ENCODE measurements at places on chromosomes 12 and 14. TPM values are rescaled to one million over a fixed set of nuclear protein-coding genes. Genes with fewer than 3 reads are reported as not detected.

DNA sequence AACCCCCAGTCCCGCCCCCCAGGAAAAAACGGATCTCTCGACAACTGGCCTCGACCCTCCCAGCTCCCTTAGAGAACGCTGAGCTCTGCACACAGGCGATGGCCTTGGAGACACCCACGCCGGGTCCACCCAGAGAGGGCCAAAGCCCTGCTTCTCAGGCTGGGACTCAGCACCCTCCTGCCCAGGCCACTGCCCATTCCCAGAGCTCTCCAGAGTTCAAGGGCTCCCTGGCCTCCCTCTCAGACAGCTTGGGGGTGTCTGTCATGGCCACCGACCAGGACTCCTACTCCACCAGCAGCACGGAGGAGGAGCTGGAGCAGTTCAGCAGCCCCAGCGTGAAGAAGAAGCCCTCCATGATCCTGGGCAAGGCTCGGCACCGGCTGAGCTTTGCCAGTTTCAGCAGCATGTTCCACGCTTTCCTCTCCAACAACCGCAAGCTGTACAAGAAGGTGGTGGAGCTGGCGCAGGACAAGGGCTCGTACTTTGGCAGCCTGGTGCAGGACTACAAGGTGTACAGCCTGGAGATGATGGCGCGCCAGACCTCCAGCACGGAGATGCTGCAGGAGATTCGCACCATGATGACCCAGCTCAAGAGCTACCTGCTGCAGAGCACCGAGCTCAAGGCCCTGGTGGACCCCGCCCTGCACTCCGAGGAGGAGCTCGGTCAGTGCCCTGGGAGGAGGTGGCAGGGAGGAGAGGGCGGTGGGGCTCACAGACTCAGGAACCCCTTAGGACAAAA is 95.8 kb downstream of the LGMN start:
- peak; percentile 76 for DNase-seq

- DNase-seq, result no peak
These were observed 290.8 kb upstream of the SRRM4 start for GRCh38 chr12:118690506-118690905.

GRCh38 chr12:67989184-67989920 is at the start of gene IFNG-AS1:
Gene IFNG-AS1 (plus strand): TSS chr12:67989447.
- DNase-seq, result no peak

Gene FAR2
- 13.3 TPM for total RNA-seq

Gene SP1
- 87.7 TPM for total RNA-seq

Gene MYF6
- not detected for total RNA-seq

- no peak for DNase-seq
These were observed 18.5 kb downstream of the TRPV4 start for GRCh38 chr12:109814600-109815150.

GRCh38 chr14:28406196-28406595 is 360.4 kb upstream of the FOXG1 start:
- no peak for DNase-seq

- DNase-seq, result no peak
These were observed 164.2 kb upstream of the CLEC14A start for GRCh38 chr14:38420048-38420447.

Gene NPFF
- total RNA-seq, result not detected

DNA sequence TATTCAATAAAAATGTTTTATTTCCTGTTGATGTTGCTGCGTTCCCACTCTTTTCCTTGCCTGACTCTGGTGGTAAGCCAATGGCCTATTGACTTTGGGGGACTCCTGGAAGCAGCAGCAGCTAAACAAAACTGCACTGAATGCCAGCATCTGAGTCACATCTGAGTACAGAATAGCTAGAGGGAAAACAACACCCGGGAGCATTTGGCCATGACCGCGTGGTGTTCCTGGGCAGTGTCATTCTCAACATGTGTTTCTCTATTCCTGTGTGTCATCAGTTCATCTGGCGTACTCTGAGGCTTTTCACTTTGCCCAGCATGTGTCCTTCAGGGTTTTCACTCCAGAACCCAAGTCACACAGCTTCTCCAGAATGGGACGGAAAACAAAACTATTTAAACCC is 238.8 kb downstream of the PAWR start:
- no peak for DNase-seq

GRCh38 chr12:127336416-127336815 is 930.6 kb upstream of the TMEM132C start:
- no peak for DNase-seq

DNA sequence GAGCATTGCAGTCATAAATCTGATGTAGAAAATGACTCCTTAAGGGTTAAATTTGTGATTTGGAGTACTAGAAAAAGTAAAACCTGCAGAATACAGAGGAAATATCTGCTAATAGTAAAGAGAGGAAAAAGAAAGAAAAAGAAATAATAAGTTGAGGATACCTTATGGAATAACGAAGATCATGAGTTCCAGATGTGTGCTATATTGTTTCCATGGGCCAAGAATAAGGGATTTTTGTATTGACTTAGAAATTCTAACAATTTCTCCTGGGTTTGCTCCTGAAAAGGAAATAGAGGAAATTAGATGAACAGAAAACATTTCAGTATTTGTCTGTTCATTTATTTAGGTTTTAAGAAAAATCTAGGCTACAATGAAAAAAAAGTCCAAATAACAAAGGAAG is 115.3 kb downstream of the ALG10B start:
- no peak for DNase-seq

Gene TMEM52B
- total RNA-seq, result 2.3 TPM

Gene G2E3
- total RNA-seq, result 14.0 TPM

GRCh38 chr12:120965534-120966091 is 12.7 kb upstream of the HNF1A start:
- no peak for DNase-seq

DNA sequence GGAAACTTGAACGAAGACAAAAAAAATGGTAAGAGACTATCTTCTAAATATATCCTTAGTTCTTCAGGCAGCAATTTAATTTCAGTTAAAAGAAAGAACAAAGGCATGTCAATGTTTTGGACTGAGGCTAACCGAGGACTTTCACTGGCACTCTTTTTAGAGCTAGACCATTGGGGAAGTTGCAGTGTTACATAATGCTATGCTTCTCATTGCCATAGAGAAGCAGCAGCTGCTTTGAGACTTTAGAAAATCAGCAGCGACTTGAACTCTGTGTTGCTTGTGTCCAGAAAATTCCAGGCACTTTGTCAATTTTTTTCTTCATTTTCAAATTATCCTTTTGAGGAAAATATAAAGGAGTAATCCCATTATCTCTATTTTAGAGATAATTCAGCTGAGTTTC is 964.2 kb downstream of the NRXN3 start:
- DNase-seq, result no peak

Gene E2F7
- total RNA-seq, result 0.29 TPM

GRCh38 chr12:75812271-75813018 is 219.1 kb downstream of the PHLDA1 start:
- DNase-seq, result no peak

Gene AMHR2
- 0.46 TPM for total RNA-seq

DNA sequence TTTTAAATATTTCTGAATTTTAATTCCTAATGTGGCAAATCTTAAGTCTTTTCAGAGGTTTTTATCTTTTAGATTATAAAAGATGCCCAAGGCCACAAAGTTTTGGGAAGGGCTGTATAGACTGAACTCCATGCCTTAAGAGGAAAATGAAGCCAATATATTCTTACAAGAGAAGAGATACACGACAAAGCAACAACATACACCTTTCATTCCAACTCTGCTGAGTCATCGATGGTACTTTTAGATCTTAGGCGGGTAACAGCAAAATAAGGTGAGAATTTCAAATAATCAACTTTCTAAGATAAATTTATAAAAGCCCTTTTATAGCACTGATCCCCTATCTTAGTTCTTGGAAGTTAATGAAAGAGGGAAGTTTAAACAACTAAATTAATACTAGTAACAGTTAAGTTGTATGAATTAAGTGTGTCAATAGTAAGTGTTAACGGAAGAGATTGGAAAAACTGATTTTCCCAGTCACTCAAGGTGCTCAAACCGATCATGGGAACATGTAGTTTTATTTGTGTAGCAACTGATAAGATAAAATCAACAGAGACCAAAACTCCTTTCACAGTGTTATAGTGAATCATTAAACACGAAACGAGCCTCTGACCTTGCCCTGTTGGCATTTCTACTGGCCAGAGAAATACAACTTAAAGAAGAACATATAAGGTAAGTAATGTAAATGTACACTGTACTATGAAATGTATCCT is 18.8 kb upstream of the PIK3C2G start:
- DNase-seq, result no peak

GRCh38 chr12:78853231-78853630 is 11.3 kb upstream of the SYT1 start:
- DNase-seq, result no peak

Gene OLR1
- total RNA-seq, result 96.1 TPM

Gene AMN
- total RNA-seq, result 19.8 TPM

GRCh38 chr12:118391424-118391823 is 15.1 kb downstream of the SUDS3 start:
- DNase-seq, result no peak

Gene SERPINA5
- total RNA-seq, result 0.41 TPM

- no peak for DNase-seq
These were observed 233.0 kb upstream of the PLEKHG7 start for GRCh38 chr12:92469837-92470236.

Gene LRP1-AS
- not detected for total RNA-seq

Gene GPR132
- total RNA-seq, result 6.7 TPM

Gene KRT4
- total RNA-seq, result 6.8 TPM

DNA sequence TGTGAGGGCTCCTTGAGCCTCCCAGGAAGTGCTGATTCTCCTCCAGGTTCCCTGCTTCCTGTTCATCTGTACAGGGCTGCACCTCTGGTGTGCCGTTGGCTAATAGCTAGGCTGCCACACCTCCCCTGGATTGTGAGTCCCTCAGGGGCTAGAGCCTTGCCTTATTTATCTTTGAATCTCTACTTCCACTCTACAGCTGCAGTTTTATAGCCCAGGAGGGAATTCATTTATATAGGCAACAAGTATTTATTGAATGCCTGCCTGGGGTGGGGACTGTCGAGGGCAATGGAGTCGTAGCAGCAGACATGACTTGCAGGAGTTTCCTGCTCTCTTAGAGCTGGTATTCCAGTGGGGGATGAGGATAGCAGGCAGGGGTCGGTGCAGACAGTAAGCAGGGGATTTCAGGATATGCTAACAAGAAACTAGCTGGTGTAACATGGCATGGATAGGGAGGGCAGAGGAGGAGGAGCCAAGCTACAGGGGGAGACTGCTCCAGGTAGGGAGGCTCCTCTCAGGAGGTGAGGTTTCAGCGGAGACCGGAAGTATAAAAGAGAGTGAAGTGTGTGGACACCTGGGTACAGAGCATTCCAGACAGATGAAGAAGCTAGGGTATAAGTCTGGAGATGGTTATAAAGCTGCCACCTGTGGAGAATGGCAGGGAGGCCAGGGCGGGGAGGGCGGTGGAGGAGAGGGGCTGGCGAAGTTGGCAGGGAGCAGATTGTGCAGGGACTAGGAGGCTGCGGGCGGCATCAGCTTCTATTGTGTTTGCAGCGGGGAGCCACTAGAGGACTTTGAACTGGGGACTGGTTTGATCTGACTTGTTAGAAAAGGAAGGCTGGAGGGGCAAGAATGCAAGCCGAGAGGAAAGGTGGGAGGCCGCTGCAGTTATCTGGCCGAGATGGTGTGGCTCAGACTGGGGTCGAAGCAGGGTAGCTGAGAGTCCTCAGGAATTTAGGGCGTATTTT is 17.2 kb downstream of the USP30 start:
- DNase-seq, result no peak

Gene SDR9C7
- not detected for total RNA-seq

Gene AICDA
- total RNA-seq, result 0.75 TPM

DNA sequence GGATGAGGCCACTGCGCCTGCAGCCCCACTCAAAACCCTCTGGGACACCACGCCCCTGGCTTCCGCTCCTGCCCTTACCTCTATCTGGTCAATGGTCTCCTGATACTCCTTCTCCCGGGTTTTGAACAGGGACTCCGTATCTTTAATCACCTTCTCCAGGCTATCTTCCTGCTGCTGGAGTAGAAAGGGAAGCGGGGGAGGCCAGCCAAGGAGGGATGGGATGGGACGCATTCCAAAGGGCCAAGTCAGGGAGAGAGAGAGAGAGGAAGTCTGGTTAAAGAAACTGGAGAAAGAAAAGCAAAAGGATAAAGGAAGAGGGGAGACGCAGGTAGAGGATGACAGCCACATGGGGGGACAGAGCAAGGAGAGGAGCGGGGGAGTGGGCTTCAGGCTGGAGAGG is 7.9 kb downstream of the IFFO1 start:
- DNase-seq, result no peak

Gene ESPL1
- total RNA-seq, result 0.35 TPM

Gene OR4K2
- not detected for total RNA-seq

Gene KRT7
- 664 TPM for total RNA-seq

Gene RD3L
- not detected for total RNA-seq

Gene KLHL33
- total RNA-seq, result 0.29 TPM

DNA sequence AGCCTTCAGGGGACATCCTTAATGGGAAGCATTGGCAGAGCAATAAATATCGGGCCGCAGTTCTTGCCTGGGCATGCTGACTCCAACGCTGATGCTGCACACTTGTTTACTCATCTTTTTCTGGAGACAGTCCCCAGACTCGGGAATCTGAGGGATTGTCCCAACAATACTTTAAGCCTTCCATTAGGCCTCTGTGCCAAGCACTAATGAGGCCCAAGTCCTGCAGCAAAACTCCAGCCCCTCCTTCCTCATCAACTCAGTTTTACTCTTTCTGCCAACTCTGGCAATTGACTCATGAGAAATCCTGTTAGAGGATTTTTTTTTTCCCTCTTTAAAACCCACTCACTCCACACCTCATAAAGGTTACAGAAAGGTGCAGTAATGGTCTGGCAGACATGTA is 233.4 kb upstream of the PELI2 start:
- no peak for DNase-seq

DNA sequence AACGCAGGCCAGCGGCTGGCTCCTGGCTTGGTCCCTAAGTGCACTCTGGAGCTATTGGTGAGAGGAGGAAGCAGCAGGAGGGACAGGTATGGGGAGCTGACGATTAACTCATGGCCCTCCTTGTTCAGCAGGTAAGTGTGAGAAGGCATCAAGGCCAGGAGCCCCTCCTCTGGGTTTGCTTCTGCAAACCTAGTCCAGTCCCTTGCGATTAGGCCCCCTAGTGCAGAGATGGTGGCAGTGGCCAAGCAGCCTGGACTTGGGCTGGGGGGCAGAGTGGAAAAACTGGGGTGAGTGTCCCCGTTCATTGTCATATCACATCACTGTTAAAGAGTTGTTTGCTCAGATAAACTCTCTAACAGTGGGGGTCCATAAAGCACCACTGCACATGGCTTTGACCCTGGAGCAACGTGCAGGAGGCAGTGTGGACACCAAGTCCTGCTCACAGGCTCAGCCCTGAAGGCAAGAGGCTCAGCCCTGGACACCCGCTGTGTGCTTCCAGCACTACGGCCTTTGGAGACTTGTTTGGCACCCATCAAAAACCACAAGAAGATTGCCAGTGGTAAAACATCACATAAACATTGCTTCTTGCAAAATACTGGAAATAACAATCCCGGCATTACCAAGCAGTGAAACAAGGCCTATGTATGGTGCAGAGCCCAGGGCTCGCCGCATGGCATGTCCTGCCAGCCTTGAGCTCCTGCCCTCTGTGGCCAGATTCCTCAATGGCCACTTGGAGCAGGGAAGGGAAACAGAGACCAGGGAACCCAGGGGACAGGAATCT is 184.3 kb upstream of the RTL1 start:
- DNase-seq, result peak; percentile 34

GRCh38 chr14:105700622-105701288 is 174.4 kb downstream of the TMEM121 start:
- DNase-seq, result peak; percentile 18

Gene TEX52
- total RNA-seq, result not detected

Measured in upper lobe of right lung (tissue), 1 donor.